ENCODE measurements at places on chromosomes 6 and 20. TPM values are rescaled to one million over a fixed set of nuclear protein-coding genes. Genes with fewer than 3 reads are reported as not detected.

DNA sequence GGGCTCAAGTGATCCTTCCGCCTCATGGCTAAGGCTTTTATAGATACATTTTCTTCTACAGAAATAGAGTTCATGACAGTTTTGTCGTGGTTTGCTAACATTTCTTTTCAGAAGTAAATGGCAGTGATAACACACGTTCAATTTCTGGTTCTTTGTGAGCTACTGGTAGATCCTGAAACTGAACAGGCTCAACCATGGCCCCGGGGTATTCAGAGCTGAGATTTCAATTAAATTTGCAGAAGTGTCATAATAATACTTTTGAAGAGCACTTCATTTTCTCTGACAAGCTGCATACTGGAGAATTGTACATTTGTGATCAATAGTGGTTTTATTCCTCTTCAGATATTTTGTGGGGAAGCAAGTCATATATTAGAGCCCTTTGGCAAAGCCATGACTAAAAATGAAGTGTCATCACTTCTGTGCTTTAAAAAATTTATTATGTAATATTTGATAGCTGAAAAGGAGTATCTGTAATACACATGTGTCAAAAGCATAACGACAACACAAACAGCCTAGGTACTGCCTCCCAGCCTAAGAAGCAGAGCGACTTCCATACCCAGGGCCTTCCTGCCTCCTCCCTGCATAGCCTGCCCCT, 84.3 kb upstream of the SCP2D1 start:
- no peak for DNase-seq

- DNase-seq = peak; percentile 46
Observed at GRCh38 chr6:43705996-43706395, 18.4 kb upstream of the MRPS18A start.

GRCh38 chr20:4181956-4182945, 166.9 kb upstream of the RNF24 start:
- DNase-seq = no peak

DNA sequence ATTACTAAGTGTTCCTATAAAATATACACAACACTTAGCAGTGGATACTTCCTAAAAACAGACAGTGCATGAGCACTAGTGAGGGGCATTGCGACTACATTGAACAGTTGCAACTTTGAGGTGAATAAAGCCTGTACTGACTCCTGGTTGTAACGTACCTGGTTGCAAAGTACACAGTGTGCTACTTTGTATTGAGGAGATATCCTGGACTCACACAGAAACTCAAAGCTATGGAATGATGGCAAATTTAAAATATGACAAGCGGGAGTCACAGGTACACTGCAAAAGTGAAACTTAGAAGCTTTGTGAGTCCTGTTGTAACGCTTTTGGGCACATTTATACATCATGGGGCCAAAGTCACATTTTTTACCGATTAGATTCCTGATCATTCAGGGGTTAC, 55.6 kb upstream of the HLA-A start:
- DNase-seq = no peak

The BANF2 gene
- not detected for total RNA-seq

GRCh38 chr20:59242714-59243626, 57.4 kb upstream of the EDN3 start:
- no peak for DNase-seq

DNA sequence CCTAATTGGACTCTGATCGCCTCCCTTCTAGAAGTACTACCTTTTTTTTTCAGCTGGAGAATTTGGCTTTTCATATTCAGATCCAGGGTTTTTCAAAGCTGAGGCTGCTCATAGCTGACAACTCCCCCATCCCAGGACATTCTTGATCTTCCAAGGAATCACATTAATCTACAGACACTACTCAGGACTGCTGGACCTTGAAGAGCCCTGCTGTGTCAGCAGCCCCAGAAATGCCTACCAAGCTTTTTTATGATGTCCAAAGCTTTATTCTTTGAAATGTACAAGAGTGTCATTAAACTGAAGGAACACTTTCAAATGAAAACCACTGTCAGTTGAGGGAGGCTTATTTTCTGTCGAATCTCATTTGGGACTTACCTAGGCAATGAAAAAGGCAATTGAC, 704.1 kb downstream of the PTPRT start:
- DNase-seq = no peak

DNA sequence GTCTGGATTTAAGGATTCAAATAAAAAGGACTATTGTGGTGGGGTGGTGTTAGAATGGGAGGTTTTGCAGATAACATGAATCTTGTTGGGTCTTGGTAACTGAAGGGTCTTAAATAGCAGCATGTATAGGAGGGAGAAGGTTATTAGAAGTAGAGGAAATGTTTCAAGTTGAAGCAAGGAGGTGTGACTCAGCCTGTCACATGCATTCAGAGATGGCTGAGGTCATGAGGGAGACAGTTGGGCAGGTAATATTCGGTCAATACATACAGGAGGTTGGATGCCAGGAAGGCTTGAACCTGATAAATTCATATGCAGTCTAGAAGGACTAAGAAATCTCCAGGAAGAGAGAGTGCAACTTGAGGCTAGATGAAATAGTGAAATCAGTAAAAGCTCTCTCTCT, 6.1 kb downstream of the KLHL31 start:
- DNase-seq = no peak

GRCh38 chr20:36887752-36888090, 11.8 kb downstream of the TLDC2 start:
- DNase-seq = no peak

- no peak for DNase-seq
Observed at GRCh38 chr6:31896856-31897611, 464 bp downstream of the EHMT2 start.

The PTK6 gene
- total RNA-seq = under 0.01 TPM

Measured in lung microvascular endothelial cell (primary cell).